ENCODE measurements at places on chromosomes 4 and X.

GRCh38 chr4:135921081-135921480 is 1611.2 kb downstream of the PCDH18 start:
- no peak for DNase-seq

GRCh38 chr4:15893962-15894361 is 44.6 kb downstream of the FGFBP1 start:
- DNase-seq: no peak

GRCh38 chr4:3871181-3871852 is 105.1 kb downstream of the ADRA2C start:
- DNase-seq: no peak

- no peak for DNase-seq
Measured at GRCh38 chr4:141502755-141503154, 133.6 kb upstream of the IL15 start.

GRCh38 chr4:8376361-8377102 is 64.0 kb downstream of the ACOX3 start:
- no peak for DNase-seq

GRCh38 chr4:27412613-27413012 is 552.0 kb downstream of the STIM2 start:
- DNase-seq: no peak

GRCh38 chr4:24849756-24850155 is 54.4 kb downstream of the SOD3 start:
- no peak for DNase-seq

GRCh38 chrX:68343551-68343950 is 89.7 kb downstream of the OPHN1 start:
- no peak for DNase-seq

DNA sequence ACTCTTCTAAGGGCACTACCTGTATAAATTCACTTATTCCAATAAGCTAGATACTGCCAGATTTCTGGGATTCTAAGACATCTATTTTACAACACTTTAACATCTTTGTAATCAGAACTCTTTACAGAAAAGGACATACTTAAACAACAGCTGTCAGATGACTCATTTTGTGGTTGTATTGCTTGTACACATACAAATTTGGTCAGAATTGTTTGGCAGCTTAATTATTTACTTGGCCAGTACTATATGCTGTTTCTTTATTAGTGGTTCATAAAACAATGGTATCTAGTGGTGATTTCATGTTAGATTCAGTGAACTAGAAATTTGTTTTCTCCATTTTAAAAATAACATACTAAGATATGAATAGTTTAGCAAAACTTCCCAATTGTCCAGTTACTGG is 27.2 kb downstream of the PALLD start:
- no peak for DNase-seq

- no peak for DNase-seq
Measured at GRCh38 chr4:38964942-38965775, 67.0 kb downstream of the TMEM156 start.

DNA sequence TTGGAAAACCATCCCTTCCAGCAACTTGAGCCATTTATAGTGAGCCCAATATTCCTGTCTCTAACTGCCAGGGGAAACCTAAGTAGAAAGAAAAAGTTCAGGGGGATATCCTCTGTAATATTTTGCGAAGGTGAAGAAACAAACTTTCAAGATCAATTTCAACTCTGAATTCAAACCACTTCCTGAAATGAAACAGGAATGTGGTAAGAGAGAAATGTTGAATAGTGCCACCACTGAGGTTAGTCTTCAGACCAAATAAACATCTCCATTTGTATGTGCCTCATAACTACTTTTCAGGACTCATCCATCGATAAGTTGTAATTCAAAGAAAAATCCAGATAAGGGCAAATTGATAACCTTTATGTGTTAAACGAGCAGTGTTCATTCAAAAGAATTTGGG is 128.7 kb downstream of the GABRB1 start:
- no peak for DNase-seq

DNA sequence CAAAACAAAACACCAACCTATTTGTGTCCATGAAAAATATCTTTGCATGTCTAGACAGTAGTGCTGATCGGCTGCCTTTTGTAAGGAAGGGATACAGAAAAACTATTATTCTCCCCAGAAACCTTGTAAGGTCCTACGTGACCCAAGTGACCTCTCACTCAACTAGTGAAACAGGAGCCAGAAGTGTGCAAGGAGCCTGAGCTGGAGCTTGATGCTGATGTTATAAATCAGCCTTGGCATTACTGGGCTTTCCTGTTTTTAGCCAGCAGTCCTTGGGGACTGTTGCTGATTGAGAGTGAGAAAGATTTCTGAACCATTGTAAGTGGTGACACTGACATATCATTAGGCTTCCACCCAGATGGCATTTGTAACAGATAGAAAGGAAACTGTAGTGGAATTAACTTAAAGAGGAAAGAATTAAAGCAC is 100.8 kb upstream of the LIMCH1 start:
- DNase-seq: no peak

GRCh38 chrX:128653524-128654060 is 601.4 kb upstream of the ACTRT1 start:
- no peak for DNase-seq

DNA sequence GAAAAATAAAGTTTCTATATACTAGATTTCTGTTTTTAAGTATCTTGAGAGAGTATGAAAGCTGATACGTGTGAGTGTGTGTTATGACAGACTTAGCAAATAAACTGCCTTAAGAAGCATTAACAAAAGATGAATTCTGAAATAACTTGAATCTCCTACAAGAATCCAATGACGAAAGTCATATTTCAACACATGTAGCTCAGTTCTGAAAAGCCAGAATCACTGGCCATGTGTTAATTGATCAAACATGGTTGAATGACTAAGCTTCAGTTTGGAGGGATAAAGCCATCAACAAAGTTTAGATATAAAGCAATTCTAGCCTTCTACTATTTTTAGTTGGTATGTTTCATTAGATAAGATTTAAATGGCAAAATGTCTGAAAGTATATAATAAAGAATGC is 88.5 kb upstream of the ETNPPL start:
- no peak for DNase-seq
